GM23338 (cell line): ENCODE measurements at places on chromosomes 1 and 21.
A peak's percentile ranks its signal among the peaks of the same experiment; 100 is the strongest.

DNA sequence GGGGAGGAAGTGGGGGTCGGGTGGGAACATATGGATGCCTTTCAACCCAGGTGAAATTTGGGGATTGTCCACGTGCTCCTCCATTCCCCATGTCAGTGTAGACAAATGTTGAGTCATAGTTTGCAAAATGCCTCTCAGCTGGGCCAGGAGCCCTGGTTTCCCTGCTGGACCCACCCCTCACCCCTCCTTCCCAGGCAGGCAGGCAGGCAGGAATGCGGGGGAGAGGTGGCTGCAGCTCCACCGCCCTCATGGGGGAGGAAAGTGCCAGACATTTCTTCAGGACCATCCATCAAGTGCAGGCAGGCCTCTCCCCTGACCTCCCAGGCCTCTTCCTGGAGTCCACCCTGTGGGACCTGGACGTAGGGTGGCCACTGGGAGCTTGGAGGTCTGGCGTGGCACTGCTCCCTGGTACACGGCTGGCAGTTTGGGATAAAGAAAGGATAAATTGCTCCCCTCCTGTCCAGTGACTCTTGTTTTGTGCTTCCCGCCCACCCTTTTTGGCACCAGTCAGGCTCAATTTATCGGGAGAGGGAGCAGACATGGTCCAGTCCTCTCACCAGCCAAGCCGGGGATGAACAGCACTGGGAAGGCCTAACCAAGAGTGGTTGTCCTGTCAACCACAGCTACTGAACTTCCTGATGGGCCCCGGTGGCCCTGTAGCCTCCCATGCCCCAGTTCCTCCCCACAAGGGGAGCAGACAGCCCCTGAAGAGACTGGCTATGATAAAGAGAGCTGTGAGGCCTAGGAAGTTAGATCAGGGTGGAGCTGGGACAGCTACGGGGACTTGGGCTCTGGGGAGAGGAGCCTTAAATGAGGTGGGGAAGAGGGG, 18.9 kb downstream of the NPR1 start:
- H3K4me1 ChIP-seq: peaks cover 27% of the 10 kb centered on the region
- peak overlapping the region; percentile 33; the same call in 1 of the 2 replicates for H3K4me3 ChIP-seq
- H3K27ac ChIP-seq: peak overlapping the region; percentile 95
- H3K27me3 ChIP-seq: no peaks in the 10 kb centered on the region

DNA sequence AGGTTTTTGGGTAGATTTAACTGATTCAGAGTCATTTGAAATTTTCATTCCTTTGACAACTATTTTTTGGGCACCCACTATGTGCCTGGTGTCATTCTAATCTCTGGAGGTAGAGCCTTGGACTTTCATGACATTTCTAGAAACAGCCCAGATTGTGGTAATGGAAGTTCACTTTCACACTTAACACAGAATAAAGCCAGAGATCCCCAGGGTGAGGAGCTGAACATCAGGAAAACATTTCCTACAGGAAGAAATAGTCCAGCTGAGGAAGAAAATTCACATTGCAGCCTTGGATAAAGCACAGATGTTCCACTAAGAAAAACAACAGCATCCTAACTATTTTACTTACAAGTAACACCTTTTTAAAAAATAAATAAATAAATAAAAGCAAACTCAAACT, 102.4 kb upstream of the KRTAP19-8 start:
- no peak overlapping the region for H3K27ac ChIP-seq
- peaks cover 13% of the 10 kb centered on the region; the same call in 1 of the 2 replicates for H3K4me1 ChIP-seq
- H3K27me3 ChIP-seq: no peaks in the 10 kb centered on the region
- H3K36me3 ChIP-seq: no peaks in the 10 kb centered on the region
- DNase-seq: no peak
- H3K4me3 ChIP-seq: no peak overlapping the region

GRCh38 chr1:208521534-208521933, 277.4 kb upstream of the PLXNA2 start:
- no peaks in the 10 kb centered on the region for H3K27me3 ChIP-seq
- no peaks in the 10 kb centered on the region for H3K4me1 ChIP-seq
- no peak for DNase-seq
- H3K36me3 ChIP-seq: no peaks in the 10 kb centered on the region

DNA sequence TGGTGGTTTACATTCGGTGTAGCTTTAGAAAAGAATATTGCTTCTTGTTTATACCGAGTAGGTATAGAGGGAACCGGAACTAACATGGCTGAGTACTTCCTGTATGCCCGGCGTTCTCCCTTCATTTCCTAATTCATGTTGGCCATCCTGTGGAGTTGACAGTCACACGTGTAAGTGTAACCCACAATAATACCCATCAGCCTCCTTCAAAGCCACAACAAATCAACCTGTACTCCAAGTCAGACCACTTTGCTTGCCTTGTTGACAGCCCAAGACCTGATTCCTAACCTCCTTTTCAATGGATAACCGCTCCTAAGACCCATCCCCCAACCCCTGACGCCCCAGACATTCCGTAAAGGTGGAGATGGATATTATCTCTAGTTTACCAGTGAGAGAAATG, 42.1 kb downstream of the UBE2U start:
- DNase-seq: peak; percentile 67
- peak overlapping the region; percentile 29 for H3K4me3 ChIP-seq
- H3K4me1 ChIP-seq: peaks cover 34% of the 10 kb centered on the region
- H3K27ac ChIP-seq: peak overlapping the region; percentile 64

GRCh38 chr1:27521861-27522431, 32.0 kb upstream of the WASF2 start:
- H3K4me1 ChIP-seq: peaks cover 48% of the 10 kb centered on the region
- H3K36me3 ChIP-seq: no peaks in the 10 kb centered on the region
- H3K4me3 ChIP-seq: no peak overlapping the region
- DNase-seq: no peak
- no peaks in the 10 kb centered on the region for H3K27me3 ChIP-seq

DNA sequence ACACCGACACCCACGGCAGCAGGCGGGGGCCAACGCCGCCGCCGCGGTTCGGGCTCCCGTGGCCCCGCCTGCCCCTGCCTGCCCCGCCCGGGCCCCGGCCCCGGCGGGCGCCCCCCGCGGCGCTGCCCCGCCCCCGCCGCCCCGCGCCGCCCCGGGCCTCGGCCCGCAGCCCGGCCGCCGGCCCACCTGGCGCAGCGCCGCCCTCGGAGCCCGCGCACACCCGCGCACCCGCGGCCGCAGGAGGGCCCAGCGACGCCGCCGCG, at the start of gene WNT3A:
WNT3A (plus strand) TSS at position 213 of the 263 bp plus-strand sequence. CDS start 131 bp downstream, outside the sequence.
- no peak for DNase-seq
- H3K36me3 ChIP-seq: no peaks in the 10 kb centered on the region
- H3K4me1 ChIP-seq: peaks cover 27% of the 10 kb centered on the region
- no peak within 1 kb of the TSS for H3K27ac ChIP-seq
- peaks cover 98% of the 10 kb centered on the region for H3K27me3 ChIP-seq

- H3K27me3 ChIP-seq: peaks cover 37% of the 10 kb centered on the region
- no peak for DNase-seq
- H3K36me3 ChIP-seq: no peaks in the 10 kb centered on the region
- peaks cover 4% of the 10 kb centered on the region for H3K4me1 ChIP-seq
- no peak overlapping the region for H3K27ac ChIP-seq
Observed at GRCh38 chr1:34780528-34780927, 486 bp upstream of the GJB3 start.

DNA sequence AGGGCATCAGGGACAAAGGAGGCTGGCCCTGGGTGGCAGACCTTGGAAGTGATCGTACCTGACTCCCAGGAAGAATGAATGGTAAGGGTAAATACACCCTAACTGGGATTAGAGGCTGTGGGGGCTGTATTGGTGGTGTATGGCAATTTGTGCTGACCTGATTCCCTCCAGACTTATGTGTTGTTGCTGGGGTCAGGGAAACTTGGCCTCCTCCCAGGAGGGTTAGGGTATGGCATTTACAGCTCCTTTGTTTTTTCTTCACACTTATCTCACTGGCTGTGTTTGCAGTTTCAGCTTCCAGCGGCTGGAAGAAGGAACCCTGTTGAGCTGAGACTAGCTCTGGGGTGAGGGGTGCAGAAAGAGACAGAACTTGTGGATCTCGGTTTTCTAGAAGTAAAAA, 8.2 kb downstream of the VANGL1 start:
- H3K27ac ChIP-seq: peak overlapping the region; percentile 72; the same call in 1 of the 2 replicates
- H3K36me3 ChIP-seq: no peaks in the 10 kb centered on the region
- H3K4me1 ChIP-seq: peaks cover 65% of the 10 kb centered on the region
- no peaks in the 10 kb centered on the region for H3K27me3 ChIP-seq

GRCh38 chr1:15684042-15684461, at the start of gene PLEKHM2:
PLEKHM2 (plus strand) TSS chr1:15684320; CDS start chr1:15684559, 239 bp downstream.
- H3K27ac ChIP-seq: no peak within 1 kb of the TSS
- no peaks in the 10 kb centered on the region for H3K27me3 ChIP-seq
- peaks cover 10% of the 10 kb centered on the region for H3K4me1 ChIP-seq
- DNase-seq: peak; percentile 57
- H3K36me3 ChIP-seq: no peaks in the 10 kb centered on the region

- no peak overlapping the region for H3K4me3 ChIP-seq
- H3K27ac ChIP-seq: no peak overlapping the region
- no peaks in the 10 kb centered on the region for H3K36me3 ChIP-seq
- no peak for DNase-seq
- no peaks in the 10 kb centered on the region for H3K4me1 ChIP-seq
Observed at GRCh38 chr1:2145946-2146835, 48.4 kb downstream of the FAAP20 start.

- H3K4me1 ChIP-seq: no peaks in the 10 kb centered on the region
- no peaks in the 10 kb centered on the region for H3K27me3 ChIP-seq
- H3K27ac ChIP-seq: no peak overlapping the region
- no peaks in the 10 kb centered on the region for H3K36me3 ChIP-seq
Observed at GRCh38 chr1:86052948-86053698, 103.4 kb downstream of the COL24A1 start.

GRCh38 chr1:81446000-81446669, 354.6 kb upstream of the ADGRL2 start:
- no peak for DNase-seq
- no peaks in the 10 kb centered on the region for H3K27me3 ChIP-seq
- no peaks in the 10 kb centered on the region for H3K36me3 ChIP-seq
- no peak overlapping the region for H3K4me3 ChIP-seq

- no peaks in the 10 kb centered on the region for H3K4me1 ChIP-seq
- H3K4me3 ChIP-seq: no peak overlapping the region
- H3K27me3 ChIP-seq: no peaks in the 10 kb centered on the region; the same call in 1 of the 2 replicates
- DNase-seq: no peak
- H3K36me3 ChIP-seq: no peaks in the 10 kb centered on the region
- no peak overlapping the region for H3K27ac ChIP-seq
Observed at GRCh38 chr1:58264462-58264861, 282.1 kb downstream of the OMA1 start.

DNA sequence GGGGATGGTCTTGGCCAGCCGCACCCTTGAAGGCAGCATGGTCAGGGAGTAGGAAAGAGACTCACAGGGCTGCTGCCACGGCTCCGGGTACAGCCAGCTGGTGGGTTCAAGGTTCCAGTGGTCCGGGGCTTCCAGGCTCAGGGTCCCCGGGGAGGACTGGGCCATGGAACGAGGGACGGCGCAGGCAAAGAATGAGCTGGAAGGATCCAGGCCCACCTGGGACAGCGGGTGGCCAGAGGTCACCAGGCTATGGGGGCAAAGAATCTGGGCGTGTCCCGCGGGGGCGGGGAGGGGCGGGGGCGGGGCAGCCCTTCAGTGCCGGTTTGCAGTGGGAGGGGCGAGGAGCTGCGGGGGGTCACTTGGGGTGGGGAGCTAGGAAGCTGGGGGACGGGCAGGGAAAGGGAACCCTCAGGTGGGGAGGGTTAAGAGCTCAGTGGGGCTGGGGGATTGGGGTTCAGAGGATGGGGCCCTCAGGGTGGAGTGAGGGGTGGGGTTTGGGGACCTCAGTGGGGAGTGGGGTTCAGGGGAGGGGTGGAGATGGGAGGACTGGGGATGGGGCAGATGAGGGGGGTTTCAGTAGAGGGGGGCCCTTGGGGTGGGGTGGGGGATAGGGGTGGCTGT, at the start of gene DNMT3L:
DNMT3L (minus strand) TSS at position 223 of the 621 bp plus-strand sequence. CDS start 638 bp downstream, outside the sequence.
- H3K4me1 ChIP-seq: no peaks in the 10 kb centered on the region; the same call in 1 of the 2 replicates
- H3K36me3 ChIP-seq: no peaks in the 10 kb centered on the region
- no peak within 1 kb of the TSS for H3K27ac ChIP-seq
- no peaks in the 10 kb centered on the region for H3K27me3 ChIP-seq

DNA sequence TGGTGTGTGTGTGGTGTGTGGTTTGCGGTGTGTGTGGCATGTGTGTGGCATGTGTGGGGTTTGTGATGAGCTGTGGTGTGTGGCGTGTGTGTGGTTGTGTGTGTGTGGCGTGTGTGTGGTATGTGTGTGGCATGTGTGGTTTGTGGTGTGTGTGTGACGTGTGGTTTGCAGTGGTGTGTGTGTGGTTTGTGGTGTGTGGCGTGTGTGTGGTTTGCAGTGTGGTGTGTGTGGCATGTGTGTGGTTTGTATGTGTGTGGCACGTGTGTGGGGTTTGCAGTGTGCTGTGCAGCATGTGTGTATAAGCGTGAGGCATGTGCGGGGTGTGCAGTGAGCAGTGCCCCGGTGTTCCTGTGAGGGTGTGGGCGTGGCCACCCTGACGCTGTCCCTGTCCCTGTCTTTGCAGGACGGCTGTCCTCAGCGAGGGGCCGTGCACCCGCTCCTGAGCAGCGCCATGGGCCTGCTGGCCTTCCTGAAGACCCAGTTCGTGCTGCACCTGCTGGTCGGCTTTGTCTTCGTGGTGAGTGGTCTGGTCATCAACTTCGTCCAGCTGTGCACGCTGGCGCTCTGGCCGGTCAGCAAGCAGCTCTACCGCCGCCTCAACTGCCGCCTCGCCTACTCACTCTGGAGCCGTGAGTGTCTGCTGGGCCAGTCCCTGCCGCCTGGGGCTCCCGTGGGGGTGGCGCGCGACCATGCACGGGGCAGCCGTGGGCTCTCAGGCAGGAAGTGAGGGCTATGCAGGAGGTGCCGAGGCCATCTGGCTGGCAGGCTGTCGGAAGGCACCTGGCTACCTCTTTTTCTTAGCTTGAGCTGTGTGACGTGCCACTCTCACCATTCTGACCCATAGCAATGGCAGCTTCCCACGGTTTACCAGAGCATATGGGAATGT, 52.6 kb upstream of the TRAPPC10 start:
- no peak overlapping the region for H3K27ac ChIP-seq
- no peaks in the 10 kb centered on the region for H3K4me1 ChIP-seq
- H3K27me3 ChIP-seq: no peaks in the 10 kb centered on the region
- no peaks in the 10 kb centered on the region for H3K36me3 ChIP-seq

DNA sequence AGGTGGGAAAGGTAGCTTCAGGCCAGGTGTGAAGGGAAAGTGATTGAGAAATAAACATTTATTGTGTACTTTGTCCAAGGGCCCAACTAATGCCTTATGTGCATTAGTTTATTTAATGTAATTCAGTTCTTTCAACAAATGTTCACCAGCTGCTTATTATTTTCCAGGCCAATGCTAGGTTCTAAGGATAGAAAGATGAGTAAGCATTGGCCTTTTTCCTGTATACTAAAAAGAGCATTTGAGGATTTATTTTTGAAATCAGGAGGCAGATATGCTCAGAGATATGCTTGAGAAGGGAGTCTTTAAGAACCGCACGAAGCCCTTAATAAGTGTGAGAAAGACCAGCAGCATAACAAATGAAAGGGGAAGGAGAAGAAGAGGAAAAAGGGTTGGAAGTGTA, 32.0 kb downstream of the CLCA1 start:
- H3K27ac ChIP-seq: no peak overlapping the region
- peaks cover 13% of the 10 kb centered on the region; the same call in 1 of the 2 replicates for H3K4me1 ChIP-seq
